Stimulated activated naive CD4-positive, alpha-beta T cell treated with Interleukin-2 at 50 U/mL for 16 hours (primary cell): ENCODE measurements at places on chromosomes 5 and 9.

GRCh38 chr5:100644185-100644584, 109.0 kb downstream of the FAM174A start:
- no peak for DNase-seq

GRCh38 chr5:101643794-101644193, 652.3 kb downstream of the SLCO4C1 start:
- DNase-seq = no peak

GRCh38 chr9:135099574-135099973, 12.1 kb downstream of the OLFM1 start:
- DNase-seq = no peak

DNA sequence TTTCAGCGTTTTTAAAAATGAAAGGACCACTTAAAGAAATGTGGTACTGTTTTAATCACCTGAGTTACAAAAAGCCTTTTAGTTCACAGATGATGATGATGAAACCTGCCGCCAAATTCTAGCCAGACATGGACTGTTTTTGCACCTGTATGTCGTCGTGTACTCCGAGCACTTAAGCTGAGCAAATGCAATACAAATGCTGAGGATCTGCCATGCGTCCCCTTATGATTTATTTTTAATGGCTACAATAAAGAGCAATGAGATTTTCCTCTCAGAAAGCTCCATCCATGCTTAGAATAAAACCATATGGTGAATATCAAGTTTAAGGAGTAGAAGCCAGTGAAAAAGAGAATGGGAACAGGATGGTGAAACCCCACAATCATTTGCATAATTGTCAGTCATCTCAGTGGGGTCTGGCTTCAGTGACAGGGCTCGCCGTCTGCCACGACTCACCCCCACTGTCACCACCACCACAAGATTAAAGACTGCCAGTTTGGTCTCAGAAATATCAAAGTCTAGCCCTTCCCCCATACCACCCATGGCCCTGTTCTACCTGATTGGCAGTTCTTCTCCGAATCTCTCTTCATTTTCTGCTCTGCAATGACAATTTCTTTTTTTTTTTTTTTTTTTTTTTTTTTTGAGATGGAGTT, 159.9 kb downstream of the GOLPH3 start:
- DNase-seq = no peak

DNA sequence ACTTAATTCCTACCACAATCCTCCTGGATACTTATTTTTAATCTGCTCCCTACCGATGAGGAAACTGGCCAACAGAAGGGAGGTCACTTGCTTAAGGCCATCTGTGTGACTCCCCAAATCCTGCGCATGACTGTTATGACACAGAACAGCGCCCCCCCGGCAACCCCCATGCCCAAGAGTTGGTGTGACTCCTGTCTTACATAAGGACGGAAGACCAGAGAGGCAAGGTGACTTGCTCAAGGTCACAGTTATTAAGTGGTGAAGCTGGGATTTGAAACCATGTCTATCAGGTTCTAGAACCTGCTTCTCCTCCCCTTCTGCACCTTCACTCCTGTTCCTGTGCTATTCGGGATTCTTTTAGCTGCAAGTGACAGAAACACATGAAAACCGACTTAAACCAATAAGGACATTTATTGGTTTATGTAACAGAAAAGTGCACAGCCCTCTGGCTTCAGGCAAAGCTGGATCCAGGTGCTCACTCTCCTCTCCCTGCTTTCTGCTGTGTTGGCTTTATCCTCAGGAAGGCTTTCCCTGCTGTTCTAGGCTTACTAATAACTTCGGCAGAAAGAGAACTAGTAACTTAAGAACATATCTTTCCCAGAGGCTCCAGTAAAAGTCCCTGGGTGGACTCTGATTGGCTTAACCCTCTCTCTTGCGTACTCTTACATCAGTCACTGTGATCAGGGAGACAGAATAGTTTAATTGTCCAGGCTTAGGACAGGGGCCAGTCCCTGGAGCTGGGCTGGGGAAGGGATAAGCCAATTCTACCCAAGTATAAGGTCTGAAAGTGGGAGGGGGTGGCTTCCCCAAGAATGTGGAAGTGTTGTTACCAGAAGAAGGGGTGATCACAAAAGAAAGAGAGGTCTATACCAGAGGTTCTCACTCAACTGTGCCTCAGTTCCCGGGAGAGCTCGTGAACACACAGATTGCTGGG, 43.7 kb downstream of the FGF18 start:
- no peak for DNase-seq

DNA sequence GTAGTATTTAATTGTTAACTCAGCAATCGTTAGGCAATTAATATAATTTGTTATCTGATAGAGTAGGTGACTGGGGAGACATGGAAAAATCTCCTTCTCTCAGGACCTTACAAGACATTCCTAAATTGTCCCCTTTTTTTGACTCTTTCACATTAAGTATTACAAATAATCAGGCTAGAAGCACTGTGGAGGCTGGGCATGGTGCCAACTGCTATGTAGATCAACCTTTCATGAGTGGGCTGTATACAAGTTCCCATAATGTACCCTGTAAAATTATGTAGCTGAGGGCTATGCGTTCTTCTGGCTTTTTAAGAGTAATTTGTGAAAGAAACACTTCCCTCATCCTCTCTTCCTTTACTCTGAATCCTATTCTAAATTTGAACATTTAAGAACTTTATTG, 140.2 kb downstream of the NFIB start:
- no peak for DNase-seq
